ENCODE measurements at places on chromosomes 16 and 17.

DNA sequence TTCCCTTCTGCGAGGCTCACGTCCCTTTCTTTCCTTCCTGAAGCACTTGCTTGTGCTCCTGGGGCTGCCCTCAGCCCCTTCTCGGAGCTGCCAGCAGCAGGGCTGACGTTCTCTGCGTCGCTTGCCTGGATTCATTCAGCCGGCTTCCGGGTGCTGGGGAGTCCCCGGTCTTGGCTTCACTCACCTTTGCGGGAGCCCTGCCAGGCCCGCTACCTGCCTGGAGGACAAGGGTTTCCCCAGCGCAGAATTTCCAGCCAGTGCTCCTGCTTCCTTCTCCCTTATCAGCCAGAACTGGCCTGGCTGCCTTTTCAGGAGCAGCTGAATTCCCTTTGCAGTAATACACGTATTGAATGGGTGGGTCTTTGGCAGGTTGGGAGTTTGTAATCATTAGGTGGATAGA, 22.1 kb upstream of the IL17C start:
- DNase-seq = no peak

DNA sequence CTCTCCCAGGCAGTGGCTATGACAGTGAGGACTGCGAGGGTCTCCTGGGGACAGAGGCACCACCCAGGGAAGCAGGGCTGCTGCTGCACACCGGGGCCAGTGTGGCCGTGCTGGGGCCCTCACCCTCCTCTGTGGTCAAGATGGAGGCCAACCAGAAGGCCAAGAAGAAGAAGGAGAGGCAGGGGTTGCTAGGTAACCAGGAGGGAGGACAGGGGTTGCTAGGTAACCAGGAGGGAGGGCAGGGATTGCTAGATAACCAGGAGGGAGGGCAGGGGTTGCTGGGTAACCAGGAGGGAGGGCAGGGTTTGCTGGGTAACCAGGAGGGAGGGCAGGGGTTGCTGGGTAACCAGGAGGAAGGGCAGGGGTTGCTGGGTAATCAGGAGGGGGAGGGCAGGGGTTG, 55.2 kb downstream of the ACTG1 start:
- DNase-seq = no peak

- no peak for DNase-seq
Observed at GRCh38 chr16:58938811-58939210, 204.7 kb upstream of the GOT2 start.

DNA sequence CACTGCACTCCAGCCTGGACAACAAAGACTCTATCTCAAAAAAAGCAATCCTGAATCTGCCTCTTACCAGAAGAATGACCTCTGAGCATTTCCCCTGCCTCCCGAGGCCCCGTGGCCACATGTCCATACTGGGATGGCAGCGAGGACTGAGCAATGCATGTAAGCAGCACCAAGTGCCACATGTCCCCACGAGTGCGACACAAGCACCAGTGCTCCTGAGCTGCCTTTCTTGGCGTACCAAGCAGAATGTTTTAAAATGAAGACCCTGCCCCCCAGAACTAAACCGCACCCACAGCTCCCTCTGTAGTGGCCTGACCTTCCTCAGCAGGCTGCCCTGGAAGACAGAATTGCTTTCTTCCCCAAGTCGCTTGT, 373.3 kb downstream of the SLC39A11 start:
- no peak for DNase-seq

GRCh38 chr17:67050066-67050465, 5.7 kb downstream of the CACNG1 start:
- DNase-seq = no peak

GRCh38 chr16:4415538-4416199, 727 bp downstream of the CORO7 start:
- no peak for DNase-seq

DNA sequence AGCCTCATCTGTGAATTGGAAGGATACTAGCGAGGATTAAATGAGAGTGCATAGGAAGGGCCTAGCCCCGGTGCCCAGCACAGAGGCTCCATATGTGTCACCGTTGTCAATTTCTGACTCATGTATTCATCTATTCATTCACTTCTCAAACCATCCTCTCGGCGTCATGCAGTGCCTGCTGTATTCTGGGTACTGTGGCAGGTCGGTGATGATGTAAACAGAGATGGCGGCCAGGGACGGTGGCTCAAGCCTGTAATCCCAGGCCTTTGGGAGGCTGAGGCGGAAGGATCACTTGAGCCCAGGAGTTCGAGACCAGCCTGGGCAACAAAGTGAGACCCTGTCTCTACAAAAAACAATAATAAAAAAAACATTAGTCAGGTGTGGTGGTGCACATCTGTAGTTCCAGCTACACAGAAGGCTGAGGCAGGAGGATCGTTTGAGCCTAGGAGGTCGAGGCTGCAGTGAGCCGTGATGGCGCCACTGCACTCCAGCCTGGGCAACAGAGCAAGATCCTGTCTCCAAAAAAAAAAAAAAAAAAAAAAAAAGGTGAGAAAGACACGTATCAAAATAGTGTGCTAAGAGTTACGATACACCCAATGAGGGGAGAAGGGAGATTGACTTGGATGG, 4.3 kb upstream of the PPP1R1B start:
- no peak for DNase-seq

- DNase-seq = no peak
Observed at GRCh38 chr17:19876529-19877161, 8.9 kb upstream of the ULK2 start.

DNA sequence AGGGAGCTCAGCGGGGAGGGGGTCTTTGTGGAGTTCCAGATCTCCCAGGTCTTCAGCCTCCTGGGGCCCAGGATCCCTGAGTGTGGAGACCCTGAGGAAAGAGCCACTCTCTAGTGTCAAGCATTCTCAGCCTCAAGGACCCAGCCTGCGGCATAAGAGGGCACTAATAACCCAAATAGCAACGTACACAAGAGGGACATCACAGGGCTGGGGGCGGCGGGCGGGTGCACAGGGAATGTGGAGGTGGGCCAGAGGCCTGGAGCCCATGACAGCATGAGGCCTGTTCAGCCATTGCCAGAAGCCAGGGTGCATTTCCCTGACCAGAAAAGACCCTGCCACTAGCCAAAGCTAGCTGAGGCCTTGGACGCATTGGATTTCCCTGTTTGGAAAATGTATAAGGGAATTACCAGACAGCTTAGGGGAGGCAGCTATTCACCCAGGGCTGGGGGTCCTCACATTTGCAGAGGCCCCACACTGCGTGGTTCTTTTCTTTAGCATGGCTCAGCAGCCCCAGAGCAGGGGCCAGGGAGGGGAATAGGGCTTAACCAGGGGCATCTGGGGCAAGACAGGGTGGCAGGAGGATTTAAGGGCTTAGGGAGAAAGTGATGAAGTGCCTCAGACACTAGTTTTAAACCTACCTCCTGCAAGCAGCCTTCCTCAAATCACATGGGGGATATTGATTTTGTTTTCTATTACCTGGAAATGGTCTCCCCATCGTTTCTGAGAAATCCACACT, 13.5 kb upstream of the ALOX15B start:
- DNase-seq = no peak

DNA sequence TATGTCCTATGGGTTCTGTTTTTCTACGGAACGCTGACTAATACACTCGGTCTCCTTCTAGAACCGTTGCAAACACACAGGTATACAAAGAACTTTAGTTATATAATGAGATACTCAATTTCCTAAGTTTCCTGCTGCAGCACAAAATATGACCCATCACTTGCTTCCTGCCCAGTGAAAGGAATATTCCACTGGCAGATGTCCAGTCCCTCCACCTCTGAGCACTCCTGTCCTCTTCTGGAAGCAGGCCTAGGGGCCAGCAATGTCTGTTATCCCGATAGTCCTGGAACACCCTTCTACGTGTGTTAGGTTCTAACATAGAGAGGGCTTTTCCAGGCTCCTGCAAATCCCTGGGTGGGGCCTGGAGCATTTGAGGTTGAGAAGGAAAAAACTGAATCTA, 32.7 kb downstream of the ADAMTS18 start:
- peak; percentile 31 for DNase-seq

DNA sequence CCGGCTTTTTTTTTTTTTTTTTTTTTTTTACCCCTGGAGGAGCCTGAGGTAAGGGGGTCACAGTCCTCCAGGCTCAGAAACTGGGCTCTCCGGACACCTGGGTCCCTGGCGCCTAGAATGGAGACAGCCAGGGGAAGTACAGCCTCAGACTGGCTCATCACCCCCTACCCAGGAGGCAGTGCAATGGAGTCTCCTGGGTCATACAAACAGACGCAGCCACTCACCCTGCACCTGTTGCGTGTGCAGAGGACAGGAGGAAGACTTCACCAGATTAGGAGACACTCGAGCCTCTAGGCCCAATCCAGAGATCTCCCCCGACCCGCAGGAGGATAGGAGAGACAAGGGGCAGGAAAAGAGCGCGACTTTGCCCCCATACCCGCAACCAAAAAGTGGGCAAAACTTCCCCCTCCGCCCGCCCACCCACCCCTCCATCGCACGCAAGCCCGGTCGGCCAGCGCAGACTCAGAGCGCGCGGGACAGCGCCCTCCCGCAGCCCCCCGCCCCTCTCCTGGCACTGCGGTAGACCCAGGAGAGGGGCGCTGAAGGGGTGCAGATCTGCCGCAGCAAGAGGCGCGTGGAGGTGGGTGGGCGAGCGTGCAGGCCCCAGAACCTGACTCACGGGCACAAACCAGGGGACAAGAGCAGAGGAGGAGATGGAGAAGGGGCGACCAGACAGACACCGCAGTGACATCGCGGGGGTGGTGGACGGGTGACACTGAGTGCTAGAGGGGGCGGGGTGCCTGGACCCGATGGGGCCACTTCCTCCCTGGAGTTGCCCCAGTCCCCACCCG, 900 bp downstream of the HAP1 start:
- no peak for DNase-seq

- DNase-seq = no peak
Observed at GRCh38 chr16:80002261-80002660, 401.7 kb upstream of the MAF start.

- DNase-seq = peak; percentile 42
Observed at GRCh38 chr17:45296003-45296832, 20.6 kb downstream of the MAP3K14 start.

DNA sequence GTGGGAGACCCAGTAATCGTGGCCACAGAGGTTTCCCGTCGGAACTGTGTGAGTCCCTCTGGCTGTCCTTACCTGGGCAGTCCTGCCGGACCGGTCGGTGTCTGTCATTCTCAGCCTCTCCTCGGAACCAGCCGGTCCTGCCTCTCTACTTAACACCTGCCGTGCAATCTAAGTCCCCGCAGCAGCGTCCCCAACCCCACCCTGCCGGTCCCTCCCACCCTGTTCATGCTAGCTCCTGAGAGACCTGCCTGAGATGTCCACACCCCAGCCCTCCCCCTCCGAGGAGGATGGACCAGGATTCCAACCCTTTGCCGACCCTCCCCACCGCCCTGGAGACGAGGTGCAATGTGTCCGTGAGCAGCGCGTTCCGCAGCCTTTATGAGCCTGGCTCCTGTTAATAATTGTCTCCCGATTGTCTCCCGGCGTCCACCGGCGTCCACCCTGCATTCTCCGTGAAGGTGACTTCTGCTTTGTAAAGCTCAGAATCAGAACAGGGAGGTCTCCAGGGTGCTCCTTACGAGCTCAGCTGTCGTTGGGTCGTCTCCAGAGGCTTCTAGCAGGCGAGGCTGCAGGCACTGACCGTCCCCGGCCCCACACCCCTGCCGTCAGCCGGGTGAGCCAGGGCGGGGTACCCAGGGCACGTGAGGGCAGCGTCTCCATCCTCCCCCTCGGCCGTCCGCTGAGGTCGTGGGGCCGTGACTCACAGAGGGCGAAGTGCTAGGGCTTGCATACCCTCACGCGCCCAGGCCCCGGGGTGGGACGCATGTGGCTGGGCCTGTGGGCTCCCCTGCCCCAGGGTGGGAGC, 10.1 kb downstream of the METRNL start:
- no peak for DNase-seq

DNA sequence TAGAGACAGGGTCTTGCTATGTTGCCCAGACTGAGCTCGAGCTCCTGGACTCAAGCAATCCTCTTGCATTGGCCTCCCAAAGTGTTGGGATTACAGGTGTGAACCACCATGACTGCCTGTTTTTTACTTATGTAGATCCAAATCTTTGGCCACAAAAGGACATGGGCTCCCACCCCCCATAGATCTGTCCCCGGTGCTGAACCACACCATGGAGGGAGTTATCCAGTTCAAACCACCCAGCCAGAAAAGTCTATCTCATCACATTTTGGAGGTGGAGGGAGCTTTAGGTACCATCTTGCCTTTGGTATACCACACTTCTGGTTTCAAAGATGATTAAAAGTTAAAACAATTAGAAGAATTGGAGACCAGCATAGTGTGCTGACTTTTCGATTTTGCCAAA, 26.2 kb downstream of the SHISA9 start:
- no peak for DNase-seq

DNA sequence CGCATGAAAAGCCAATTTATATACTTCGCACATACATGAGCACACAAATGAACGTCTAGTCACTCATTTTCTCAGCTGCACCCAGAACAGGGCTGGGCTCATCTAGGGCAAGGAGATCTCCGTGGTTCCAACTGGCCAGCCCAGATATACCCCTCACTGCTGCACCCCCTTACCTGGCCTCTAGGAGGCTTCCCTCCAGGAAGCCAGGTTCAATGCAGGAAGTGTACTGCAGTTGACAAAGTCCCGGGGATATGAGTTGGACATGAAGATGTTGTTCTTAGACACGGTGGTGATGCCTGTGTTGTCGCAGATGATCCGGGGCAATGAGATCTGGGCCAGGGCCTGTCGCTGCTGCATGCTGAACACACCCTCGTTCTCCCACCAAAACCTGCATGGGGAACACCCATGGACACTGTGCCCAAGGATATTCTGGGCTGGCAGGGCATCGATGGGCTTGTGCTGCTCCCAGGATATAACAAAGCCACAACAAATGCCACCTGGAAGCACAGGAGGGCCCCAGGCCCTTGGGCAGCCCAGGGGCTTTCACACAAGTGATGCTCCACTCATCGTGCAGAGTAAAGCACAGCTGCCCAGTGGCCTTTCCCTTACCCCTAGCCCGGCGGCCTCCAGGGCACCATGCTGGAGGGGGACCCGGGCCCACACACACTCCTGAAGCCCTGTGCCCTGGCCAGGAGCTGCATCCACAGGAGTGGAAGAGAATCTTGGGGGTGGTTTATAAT, 10.1 kb downstream of the MPO start:
- no peak for DNase-seq

DNA sequence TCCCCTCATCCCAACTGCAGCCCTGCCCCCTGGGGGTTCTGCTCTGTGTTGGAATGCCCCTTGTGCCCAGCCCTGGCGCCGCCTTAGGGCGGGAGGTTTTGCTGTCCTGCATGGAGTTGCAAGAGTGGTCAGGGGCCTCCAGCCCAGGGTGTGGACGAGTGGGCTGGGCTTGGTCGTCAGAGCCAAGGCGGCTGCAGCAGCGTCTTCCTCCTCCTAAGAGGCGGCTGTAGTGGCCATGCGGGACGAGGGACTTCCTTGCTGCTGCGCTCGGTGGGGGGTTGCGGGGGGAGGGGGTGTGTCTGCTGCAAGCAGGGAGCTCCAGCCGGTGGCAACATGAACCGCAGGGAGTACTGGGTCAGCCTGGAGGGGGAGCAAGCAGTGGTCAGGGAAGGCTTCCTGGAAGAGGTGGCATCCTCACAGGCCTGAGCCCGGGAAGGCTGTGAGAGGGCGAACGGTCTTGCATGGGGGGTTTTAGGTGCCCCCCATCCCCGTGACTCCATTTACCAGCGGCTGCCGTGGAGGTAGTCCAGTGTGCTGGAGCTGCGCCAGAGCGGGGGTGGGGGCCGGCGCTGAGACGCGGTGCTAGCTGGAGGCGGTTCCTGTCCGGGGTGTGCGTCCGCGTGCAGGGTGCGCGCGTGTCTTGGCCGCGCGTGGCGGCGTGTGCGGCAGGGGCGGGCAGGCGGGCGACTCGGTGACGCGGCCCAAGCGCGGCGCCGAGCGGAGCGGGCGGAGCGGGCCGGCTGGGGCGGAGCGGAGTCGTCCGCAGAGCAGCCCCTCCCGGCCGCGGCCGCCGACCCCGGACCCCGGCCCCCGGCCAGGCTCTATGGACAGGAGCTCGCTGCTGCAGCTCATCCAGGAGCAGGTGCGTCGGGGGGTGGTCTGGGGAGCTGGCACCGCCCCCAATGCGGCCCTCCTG, at the start of gene RHBDL1:
TSS of gene RHBDL1 (plus strand) at position 704 of the 916 bp plus-strand sequence. CDS start at position 824, 120 bp downstream.
- no peak for DNase-seq
